ENCODE measurements at places on chromosomes 16 and 17.

GRCh38 chr16:70433458-70434103, 5.3 kb downstream of the ST3GAL2 start:
- no peak for DNase-seq

DNA sequence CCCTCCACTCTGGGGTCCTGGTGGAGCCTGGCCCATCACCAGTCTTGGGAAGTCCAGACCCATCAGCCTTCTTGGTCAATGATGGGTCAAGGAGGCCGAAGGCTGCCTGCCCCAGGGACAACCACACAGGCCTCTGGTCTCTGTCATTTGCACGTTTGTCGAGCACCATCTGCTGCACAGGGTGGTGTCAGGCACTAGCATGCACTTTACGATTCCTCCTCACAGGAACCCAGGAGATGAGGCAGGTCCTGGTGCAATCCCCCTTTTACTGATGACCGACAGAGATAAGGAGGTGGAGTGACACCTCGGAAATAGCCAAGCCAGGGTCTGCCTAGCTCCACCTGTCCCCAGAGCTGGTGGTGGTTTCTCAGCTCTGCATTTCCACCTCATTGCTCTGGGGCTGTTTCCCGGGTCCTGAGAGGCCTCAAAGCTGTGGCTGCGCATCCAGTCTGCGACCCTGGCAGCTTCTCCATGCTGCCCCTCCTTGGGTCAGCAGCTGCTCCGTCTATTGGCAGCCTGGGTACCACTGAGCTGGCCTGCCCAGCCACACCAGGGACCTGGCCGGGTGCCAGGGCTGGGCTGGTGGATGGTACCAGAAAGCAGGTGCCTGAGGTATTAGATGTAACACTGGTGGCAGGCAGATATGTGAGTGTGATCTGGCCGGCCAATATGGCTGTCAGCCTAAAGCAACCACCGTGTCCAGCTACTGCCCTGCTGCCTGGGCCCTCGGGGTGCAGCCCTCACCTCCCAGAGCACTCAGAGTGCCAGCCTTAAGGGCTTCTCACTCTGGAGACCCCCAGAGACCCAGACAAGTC, 10.0 kb downstream of the MMP15 start:
- no peak for DNase-seq

DNA sequence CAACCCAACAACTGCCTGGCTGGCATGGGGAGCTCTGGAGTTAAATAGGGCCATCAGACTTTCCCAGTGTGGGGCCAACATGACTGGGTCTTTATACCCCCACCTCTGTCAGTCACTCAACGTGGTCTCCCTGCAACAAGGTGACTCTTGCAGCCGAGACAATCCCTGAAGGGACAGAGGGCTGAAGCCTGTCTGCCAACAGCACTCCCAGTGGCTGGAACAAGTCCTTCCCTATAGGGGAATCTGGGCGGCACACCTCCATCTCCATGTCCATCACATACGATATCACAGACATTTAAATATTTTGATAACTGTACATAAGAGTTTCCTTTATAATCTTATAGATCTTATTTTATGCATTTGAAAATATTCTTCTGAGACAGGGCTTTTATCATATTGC, 4.8 kb upstream of the MAPT start:
- no peak for DNase-seq

DNA sequence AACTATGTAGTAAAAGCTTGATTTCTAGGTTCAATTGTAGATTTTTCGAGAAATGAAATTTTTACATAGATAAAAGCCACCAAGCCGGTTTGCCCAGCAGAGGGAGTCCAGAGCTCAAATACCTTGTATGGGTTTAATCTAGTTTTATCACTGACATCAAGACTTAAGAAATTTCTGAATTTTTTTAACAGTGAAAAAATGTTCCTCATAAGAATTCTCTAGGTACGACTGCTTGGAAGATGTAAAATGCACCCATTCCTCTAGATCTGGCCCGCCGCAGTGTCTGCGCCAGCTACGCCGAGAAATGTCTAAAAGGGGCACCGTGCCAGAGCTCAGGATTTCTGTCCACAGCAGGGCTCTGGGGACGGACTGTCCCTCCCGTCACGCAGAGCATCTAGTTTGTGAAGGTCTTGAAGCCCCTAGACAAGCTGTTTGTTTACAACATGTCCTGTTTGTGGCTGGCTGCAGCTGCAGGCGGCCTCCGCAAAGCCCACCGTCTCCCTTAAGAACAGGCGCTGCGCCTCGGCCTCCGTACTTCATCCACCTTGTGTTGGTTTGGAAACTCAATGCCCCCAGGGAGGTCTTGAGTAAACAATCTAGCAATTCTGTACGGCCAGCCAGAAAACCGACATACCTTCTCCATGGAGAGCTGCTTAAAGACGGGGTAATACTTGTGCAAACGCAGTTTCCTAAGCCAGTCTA, 24.8 kb downstream of the MAP1LC3B start:
- no peak for DNase-seq

DNA sequence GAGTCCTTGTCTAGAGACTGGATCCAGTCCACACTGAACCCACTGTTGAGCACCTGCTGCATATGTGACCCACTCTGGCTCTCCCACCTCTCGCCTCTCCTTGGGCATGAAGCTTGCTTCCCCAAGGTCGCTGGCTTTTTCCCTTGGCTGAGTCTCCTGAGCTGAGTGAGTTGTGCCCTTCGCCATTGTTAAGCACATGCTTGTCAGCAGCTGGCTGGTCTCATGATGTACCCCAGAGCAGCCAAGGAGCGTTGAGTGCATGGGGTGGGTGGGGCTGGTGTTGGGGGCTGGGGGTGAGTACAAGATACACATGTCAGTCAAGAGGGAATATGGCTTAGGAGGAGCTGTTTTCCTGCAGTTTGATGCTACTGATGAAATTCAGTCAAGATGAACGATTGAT, 165.6 kb downstream of the SNX29 start:
- DNase-seq = no peak

GRCh38 chr16:29825145-29826044, 5.1 kb downstream of the MVP start:
- DNase-seq = no peak

All from CD4-positive, alpha-beta T cell treated with Interleukin-4 for 1 hour (primary cell).